ENCODE measurements at places on chromosomes 7 and 10.
A peak's percentile ranks its signal among the peaks of the same experiment; 100 is the strongest.

GRCh38 chr7:33750177-33750576 lies 155.2 kb upstream of the BMPER start:
- no peak for DNase-seq

DNA sequence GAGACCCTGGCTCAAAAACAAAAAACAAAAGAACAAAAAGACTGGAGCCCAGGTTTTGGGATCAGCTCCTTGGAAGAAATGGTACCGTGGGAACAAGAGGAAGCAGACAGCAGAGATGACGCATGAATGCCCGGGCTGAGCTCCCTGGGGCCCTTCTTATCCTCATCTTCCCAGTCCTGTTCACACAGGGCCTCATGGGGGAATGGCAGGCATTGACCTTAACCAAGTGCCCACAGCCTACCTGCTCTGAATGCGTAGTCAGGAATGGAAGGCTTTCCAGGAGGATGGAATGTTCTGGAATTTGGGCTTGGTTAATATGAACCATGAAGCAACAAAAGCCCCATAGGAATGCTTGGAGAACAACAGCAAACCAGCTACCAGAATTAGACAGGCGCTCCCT lies 154.7 kb downstream of the PRPF18 start:
- no peak for DNase-seq

GRCh38 chr7:128811631-128812430 lies 18.4 kb upstream of the FLNC start:
- no peak for DNase-seq

DNA sequence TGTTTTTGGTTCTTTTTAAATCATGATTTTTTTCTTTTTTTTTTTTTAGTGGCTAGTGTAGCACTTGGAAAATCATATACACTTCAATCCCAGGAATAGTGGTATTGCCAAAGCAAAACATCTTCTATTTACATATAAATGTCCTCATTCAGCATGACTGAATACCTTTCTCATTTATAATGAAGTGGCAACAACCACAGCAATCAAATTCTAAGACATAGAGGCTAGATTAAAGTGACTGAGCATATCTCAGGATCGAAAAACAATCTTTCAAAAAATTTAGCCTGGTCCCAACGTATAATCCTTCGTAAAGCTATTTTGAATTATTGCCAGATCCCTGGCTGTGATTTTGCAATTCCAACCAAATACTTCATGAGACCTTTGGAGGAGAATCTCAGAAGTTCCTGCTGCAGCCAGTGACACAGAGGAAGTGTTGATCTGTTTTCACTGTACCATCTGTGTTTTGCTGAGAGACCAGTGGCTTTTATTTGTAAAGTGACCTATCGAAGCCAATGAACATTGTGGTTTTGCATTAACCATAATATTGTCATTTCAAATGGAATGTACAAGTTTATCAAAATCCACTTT lies 29.8 kb upstream of the SP8 start:
- no peak for DNase-seq

DNA sequence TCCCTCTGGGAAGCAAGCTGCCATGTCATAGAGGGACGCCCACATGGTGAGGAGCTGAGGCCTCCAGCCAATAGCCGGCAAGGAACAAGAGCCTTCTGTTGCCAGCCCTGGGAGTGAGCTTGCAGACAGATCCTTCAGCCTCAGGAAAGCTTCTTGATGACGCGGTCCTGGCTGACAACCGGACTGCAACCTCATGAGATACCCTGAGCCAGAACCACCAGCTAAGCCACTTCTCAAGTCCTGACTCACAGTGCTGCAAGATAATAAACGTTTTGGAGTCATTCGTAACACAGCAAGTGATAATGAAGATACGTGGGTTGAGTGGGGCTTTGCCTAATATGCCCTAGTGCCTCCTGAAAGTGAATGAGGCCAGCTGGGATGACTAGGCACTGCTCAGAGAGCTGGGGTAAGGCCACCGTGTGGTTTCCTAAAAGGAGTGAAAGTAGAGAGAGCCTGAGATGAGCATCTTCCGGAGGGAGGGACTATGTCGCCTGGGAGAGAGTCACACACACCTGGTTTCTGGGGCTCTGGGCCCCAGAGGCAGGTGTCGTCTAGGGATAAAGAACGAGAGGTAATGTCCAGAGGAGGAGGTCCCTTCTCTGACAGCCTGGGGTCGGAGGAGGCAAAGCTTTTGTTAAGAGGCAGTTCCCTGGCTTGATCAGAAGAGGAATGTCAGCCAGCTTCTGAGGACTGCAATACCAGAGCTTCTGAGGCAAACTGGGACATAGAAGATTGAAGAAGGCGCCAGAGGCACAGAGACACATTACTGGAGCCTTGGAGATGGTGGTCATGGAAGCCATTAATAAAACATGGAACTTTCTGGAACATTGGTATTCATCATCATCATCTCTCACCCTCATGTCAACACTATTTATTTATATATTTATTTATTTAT lies 53.6 kb downstream of the PYROXD2 start:
- peak; percentile 6 for DNase-seq

DNA sequence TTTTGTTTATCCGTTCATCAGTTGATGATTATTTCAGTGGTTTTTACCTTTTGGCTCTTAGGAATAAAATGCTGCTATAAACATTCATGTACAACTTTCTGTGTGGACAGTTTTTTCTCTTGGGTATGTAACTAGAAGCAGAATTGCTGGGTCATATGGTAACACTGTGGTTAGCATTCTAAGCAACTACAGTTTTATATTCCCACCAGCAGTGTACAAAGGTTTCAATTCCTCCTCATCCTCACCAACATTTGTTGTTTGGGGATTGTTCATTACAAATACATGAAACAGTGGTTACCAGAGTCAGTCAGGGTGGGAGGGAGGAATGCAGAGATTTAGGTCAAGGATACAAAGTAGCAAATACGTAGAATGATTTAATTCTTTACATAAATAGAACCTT lies 97.0 kb downstream of the NPSR1 start:
- DNase-seq: no peak

DNA sequence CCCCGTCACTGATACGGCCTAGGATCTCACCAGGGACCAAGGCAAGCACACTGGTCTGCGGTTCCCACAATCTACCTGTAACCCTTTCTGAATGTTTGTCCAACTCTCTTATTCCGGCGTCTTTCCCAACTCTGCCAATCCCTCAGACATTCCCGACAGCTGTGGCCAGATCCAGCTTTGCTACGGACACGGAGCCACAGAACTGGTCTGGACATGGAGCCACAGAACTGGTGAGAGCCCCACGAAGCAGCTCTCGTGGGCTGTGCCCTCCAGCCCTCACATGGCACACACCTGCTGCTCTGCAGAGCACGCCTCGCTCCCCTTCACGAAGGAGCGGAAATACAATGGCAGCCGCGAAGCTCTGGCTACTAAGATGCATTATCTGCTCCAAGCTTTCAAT lies 376.8 kb downstream of the DNAJB6 start:
- no peak for DNase-seq

GRCh38 chr7:110407706-110408105 lies 683.2 kb upstream of the LRRN3 start:
- no peak for DNase-seq

- peak; percentile 86 for DNase-seq
These were observed 19.5 kb upstream of the CARD11 start for GRCh38 chr7:3063016-3063753.

DNA sequence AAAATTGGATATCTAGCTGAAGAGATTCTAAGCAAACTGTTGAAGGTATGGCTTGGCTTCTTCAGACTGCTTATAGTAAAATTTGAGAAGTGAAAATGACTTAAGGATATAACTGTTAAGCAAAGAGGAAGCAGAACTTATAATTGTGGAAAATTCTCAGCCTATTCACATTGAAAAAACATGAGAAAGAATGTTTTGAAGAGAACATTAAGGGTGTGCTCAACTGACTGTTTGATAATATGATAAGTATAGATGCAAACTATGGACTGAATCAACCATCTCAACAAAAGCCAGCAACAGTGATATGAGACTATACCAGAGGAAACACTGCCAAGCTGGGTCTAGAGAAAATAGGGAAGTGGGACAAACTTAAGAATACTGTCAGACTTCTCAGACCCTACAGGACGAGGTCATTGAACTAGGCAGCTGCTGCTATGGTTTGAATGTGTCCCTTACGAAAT lies 133.1 kb upstream of the PPP1R3A start:
- DNase-seq: no peak

DNA sequence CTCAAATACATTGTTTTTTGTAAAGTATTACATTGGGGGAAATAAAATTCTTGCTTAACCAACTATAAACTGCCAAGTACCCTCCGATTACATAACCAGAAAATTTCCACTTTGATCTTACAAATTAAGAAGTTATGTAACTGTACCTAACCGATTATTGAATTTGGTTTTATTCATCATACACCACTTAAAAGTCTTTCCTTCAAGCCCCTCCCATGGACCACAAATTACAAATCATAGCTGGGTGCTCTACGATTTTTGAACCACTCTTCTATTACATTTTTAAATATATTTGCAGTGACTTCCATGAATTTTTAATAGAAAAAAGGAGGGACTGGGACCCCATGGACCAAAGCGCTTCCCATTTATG lies 630 bp downstream of the ZNF680 start:
- DNase-seq: no peak

GRCh38 chr7:73437621-73438416 lies 4.2 kb downstream of the FZD9 start:
- DNase-seq: no peak

DNA sequence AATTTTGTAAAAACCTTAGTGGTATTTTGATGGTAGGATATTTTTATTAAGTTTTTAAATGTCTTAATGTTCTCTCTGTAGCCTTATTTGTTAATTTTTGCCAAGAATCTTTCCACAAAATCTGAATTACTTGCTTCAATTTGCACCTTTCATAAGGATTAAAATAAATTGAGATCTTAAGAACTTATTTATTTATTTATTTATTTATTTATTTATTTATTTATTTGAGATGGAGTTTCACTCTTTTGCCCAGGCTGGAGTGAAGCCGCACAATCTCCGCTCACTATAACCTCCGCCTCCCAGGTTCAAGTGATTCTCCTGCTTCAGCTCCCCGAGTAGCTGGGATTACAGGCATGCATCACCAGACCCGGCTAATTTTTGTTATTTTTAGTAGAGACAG lies 98.6 kb downstream of the PPP1R9A start:
- no peak for DNase-seq

GRCh38 chr7:44215531-44215930 lies 14.8 kb downstream of the YKT6 start:
- no peak for DNase-seq

DNA sequence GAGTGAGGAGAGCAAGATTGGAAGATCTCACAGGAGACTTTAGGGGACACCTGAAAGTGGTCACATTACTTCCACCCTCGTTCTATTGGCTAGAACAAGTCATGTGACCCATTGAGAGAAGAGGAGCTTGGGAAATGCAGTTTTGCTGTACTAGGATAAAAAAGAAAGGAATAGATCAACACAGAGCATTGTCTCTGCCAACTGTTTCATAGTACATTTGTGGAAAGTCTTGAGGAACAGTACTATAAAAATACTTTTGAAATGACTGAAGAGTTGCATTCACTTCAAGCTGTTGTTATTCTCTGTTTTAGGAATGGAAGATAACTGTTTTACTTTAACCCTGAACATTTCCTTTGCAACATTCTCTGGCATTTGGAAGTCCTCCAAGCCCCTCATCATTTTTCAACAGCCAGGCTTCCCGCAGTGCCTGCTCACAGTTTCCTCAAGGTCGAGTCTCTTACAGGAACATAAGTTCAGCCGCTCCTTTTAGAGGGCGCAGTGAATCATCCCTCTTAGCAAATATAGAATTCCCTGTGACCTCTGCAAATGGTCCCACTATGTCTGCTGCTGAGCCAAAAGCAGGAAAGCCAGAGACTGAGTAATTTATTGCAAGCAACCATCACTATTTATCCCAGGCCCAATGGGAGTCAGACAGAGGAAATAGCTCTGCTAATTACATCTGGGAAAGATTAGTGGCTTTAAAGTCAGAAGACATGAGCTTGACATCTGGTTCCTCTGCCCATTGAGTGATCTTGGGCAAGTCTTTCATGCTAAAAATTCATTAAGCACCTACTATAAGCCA lies 40.7 kb downstream of the MRPL32 start:
- no peak for DNase-seq

GRCh38 chr7:29424984-29425309 lies 138.7 kb upstream of the PRR15 start:
- no peak for DNase-seq

DNA sequence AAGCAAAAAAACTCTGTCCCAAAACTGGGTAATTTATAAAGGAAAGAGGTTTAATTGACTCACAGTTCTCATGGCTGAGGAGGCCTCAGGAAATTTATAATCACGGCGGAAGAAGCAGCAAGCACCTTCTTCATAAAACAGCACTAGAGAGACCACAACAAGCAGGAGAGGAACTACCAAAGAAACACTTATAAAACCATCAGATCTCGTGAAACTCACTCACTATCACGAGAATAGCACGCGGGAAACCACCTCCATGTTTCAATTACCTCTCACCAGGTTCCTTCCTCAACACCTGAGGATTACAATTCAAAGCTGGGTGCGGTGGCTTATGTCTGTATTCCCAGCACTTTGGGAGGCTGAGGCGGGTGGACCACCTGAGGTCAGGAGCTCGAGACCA lies 48.5 kb downstream of the PDIA4 start:
- DNase-seq: no peak

GRCh38 chr7:130560972-130561371 lies 69.1 kb downstream of the MEST start:
- DNase-seq: no peak

DNA sequence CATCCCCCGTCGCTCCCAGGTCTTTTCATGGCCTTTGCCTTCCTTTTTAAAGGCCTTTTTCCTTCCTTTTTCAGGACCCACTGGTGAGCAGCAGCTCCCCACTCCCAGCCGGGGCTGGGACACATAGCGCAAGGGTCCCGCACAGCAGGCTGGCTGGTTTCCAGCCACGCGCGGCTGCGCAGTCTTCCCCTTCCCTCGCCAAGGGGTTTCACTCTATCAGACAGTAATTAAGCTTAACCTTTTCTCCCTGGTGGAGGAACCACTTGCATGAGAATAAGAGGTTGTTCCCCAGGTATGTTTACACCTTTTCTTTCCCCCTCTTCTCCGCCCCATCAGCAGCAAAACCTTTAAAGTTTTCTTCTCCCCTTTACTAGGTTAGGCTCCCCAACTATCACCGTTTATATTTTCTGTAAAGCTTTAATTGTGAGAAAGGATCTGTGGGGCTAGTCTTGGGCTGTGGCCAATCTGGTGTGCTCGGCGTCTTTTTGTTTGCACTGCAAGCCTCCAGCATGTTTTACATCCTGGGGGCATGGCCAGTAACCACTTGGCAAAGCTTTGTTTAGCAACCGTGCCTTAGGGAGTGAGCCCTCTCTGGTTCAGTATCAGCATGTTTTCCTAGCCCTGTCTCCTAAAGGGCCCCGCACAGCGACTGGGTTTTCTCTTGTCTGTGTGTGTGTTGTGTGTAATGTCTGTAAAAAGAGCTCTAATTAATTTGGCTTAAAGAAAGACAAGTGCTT lies 219.6 kb downstream of the PHF14 start:
- DNase-seq: no peak

DNA sequence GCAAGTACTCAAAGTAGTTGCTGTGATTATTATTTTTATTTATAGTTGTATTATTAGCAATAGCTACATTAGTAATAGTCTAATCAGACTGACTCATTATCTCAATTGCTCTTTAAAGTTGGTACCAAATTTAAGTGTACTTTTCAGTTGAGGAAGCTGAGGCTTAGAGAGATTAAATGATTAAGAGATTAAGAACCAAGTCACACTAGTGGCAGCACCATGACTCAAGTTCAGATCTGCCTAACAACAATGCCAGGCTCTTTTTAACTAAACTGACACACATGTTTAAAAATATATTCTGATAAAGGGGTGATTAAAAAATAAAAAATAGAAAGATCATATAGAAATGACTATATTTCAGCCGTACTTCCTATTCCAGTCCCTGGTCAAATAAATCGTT lies 42.0 kb downstream of the FZD1 start:
- no peak for DNase-seq

- no peak for DNase-seq
These were observed 175.8 kb upstream of the PRKCQ start for GRCh38 chr10:6755781-6756460.
